Lower lobe of right lung (tissue), 2 donors: ENCODE measurements at places on chromosomes 13 and 19. TPM values are rescaled to one million over a fixed set of nuclear protein-coding genes. Genes with fewer than 3 reads are reported as not detected.
A peak's percentile ranks its signal among the peaks of the same experiment; 100 is the strongest.

GRCh38 chr19:14886032-14886431 is at the start of gene OR7A17:
TSS of gene OR7A17 (minus strand) at chr19:14886132. CDS start at chr19:14881355, 4,777 bp downstream.
- no peak for DNase-seq

Gene PCID2
- 35.1 TPM for total RNA-seq

- DNase-seq: peak; percentile 58
Measured at GRCh38 chr13:98839856-98840769, 87.6 kb upstream of the SLC15A1 start.

DNA sequence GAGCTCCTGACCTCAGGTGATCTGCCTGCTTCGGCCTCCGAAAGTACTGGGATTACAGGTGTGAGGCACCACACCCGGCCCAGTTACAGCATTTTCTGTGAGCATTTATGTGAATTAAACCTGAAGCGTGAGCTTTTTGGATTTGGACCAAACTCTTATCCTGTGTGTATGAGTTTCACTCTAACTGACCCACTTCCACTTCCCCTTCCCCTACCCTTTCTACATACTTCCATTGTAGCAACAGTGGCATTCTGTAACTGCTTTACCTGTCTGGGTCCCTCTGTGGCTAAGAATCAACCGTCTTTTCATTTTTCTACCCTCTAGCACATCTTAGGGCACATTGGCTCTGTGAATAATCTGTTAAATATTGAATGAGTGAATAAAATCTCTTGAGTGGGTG is 16.2 kb downstream of the FRY start:
- no peak for DNase-seq

Gene MYPOP
- total RNA-seq: 7.5 TPM

DNA sequence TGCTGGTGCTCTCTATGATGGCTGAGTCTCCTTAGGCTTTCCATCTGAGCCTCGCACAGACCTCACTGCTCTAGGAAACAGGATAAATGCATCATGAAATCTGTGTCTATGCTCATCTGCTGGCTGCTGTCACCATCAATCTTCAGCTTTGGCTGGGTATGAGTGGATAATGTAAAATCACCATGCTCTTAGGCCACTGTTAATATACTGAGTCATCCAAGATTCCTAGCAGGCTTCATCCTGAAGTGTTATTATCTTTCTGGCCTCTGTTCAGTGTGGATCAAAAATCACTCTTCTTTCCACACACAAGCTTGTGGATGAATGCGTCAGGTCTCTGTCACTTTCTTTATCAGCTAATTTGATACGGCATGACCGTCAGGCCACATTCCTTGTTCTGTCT is 317.4 kb downstream of the NALCN start:
- no peak for DNase-seq

Gene CNN1
- total RNA-seq: 16.4 TPM

DNA sequence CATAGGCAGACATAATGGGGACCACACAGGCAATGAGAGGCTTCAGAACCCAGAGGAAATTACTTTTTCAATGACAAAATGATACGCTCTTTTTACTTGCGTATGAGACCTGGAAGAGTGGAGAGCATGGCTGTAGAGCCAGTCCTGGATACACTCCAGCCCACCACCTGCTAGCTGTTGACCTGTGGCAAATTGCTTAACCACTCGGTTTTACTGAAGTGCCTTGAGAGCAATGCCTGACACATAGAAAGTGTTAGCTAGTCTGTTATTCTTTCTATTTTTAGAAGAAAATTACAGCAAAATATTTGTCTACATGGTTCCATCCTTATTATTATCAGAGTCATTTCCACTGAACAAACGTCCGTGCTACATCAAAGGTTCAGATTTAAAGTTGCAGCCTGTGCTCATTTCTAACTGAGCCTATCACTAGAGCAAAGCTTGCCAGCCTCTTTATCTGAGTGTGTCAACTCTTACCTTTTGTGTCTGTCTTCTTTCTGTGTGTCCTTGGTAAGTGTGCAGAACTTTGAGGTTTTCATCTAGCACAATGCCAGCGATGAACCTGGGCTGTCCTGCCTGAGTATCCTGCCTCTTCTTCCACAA is 9.6 kb upstream of the GPR183 start:
- peak; percentile 58 for DNase-seq
